Activated T-helper 1 cell treated with anti-CD3 and anti-CD28 coated beads, Interleukin-12 subunit alpha, Interleukin-12 subunit beta, Interleukin-2, Interleukin-4 antibody, amounts not matched to agents 30 ng/mL and 10 ng/mL and 1 ng/mL, durations not matched to agents 14 hours and 24 hours and 36 hours (primary cell): ENCODE measurements at places on chromosomes 13 and 19. TPM values are rescaled to one million over a fixed set of nuclear protein-coding genes. Genes with fewer than 3 reads are reported as not detected.

DNA sequence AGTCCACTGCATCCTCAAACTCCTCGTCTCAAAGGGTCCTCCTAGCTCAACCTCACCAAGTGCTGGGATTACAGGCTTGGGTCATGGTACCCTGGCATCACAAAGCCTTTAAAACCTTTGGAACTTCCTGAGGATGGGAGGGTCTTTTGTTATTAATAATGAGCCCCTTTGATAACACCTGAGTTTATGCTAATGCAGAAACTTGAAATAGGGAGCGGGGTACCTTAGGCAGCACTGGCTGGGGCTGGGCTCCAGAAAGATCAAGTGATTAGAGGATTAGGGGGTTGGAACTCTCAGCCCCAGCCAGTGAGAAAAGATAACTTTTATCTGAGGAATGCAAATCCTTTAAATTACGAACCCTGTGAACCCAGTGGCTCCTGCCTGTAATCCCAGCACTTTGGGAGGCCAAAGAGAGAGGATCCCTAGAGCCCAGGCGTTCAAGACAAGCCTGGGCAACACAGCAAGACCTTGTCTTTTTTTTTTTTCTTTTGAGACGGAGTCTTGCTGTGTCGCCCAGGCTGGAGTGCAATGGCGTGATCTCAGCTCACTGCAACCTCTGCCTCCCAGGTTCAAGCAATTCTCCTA lies 9.3 kb upstream of the PSPC1 start:
- no peak for DNase-seq

ZNF653 gene
- 19.9 and 23.1 TPM in 2 replicates for total RNA-seq

COL5A3 gene
- total RNA-seq = 0.67 and 0.76 TPM in 2 replicates

GRCh38 chr19:47994209-47994802 lies at the start of gene ELSPBP1:
ELSPBP1 (plus strand) TSS chr19:47994632; CDS start chr19:48008668, 14,036 bp downstream.
- DNase-seq = no peak

DNA sequence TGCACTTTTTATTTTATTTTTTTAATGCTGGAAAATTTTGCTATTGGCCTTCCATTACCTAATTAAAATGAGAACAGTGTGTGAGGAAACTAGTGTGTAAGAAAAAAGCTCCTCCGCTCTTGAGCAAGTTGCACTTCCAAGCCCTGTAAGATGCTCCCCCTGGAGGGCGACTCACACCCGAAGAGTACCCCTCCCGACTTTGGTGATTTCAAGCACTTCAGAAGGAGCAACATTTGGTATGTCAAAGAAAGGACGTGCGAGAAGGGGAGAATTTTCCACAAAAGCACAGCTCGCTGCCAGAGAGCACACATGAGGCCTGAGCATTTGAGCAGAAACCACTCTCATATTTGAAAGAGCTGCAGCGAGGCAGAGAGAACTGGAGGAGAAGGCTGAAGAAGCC lies 504.4 kb downstream of the FGF9 start:
- DNase-seq = no peak

PBX4 gene
- total RNA-seq = 28.0 and 29.6 TPM in 2 replicates

DNA sequence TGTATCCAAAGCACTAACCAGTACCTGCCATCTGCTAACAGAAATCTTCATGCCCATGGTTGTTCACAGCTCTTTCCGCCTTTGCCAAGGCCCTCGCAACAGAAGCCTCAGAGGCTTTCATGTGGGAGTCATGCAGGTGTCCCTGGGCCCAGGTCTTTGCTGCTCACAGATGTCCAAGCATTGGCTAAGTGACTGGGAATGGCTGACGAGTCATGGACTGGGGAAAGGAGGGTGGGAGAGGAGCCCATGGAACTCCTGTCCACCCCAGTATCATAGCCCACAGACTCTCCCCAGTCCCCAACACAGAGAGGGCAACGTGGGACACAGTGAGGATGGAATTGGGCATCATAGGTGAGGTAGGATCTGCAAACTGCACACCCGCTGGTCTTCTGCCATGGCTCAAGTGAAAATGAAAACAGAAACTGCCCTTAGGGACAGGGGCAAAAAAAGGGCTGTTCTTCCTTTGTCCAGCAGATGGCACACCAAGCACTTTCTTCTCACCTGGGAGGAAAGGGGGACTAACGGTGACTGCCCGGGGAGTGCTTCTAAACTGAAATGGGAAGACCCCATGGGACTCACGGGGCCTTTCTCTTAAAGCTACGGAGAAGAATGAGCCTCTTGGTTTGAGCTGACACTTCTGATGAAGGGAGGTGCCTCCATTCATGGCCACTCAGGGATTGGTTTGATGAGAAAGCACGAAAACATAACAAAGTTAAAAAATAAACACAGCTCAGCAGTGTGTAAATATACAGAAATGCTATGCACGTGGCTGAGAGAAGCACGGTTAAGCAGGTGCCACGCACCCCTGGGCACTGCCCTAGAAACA lies 11.1 kb upstream of the DHRS12 start:
- DNase-seq = peak; percentile 66

GRCh38 chr19:6041071-6041470 lies 63.1 kb upstream of the RANBP3 start:
- DNase-seq = no peak

- DNase-seq = no peak
Observed at GRCh38 chr19:22332924-22333323, 46.7 kb downstream of the ZNF729 start.

GRCh38 chr19:52231154-52231910 lies 38.1 kb upstream of the ZNF766 start:
- no peak for DNase-seq

- no peak for DNase-seq
Observed at GRCh38 chr13:80866921-80867320, 526.0 kb upstream of the SPRY2 start.

DNA sequence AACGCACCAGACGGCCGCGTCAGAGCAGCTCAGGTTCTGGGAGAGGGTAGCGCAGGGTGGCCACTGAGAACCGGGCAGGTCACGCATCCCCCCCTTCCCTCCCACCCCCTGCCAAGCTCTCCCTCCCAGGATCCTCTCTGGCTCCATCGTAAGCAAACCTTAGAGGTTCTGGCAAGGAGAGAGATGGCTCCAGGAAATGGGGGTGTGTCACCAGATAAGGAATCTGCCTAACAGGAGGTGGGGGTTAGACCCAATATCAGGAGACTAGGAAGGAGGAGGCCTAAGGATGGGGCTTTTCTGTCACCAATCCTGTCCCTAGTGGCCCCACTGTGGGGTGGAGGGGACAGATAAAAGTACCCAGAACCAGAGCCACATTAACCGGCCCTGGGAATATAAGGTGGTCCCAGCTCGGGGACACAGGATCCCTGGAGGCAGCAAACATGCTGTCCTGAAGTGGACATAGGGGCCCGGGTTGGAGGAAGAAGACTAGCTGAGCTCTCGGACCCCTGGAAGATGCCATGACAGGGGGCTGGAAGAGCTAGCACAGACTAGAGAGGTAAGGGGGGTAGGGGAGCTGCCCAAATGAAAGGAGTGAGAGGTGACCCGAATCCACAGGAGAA lies 1.9 kb downstream of the PPP1R12C start:
- DNase-seq = no peak

DNA sequence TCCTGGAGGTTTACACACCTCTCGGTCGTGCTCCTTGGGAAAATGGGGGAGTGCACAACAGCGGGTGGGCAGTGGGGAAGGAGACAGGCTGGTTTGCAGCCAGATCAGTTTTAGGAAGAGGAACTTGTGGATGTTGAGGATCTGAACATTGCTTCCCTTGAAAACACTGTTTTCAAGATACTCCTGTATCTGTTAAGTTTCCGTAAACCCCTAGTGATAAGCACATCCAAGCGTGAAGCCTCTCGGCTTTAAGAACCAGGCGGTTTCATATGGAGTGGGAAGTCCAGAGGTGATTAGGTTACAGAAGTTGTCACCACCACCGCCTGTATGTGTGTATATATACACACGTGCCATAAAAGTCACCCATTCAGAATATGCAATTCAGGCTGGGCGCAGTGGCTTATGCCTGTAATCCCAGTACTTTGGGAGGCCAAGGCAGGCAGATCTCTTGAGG lies 47.4 kb downstream of the SIPA1L3 start:
- DNase-seq = no peak

- DNase-seq = no peak
Observed at GRCh38 chr19:16274447-16274846, 50.2 kb upstream of the KLF2 start.

DNA sequence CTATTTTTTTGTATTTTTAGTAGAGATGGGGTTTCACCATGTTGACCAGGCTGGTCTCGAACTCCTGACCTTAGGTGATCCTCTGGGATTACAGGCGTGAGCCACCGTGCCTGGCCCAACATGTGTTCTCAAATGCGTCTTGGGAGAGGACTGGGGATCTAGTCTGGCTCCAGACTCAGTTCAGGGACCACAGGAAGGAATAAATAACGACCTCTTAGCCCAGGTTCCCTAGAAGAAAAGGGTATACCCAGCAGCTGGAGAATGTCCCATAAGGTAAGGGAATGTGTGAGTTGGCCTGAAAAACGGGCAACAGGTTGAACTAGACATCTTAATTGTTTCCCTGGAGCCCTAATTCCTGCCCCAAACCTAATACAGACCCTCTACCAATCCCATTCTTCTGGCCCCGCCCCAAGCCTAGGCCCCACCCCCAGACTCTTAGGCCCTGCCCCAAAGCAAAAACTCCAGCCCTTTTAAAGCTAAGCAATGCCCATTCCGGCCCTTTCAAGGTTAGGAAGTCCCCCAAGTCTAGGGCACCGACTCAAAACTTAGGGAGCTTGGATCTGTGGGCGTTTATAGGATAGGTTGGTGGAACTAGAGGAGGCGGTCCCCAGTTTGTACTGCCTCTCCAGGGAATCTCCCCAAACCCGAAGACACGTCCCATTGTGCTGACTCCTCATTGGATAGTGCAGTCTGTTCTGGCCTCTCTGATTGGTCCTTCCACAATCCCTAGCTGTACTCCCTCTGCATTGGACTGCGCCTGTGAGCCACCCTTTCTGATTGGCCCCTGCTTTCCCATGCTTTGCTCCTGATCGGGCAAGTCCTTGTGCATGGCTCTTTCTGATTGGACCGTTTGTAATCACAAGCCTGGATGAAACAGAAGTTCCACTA lies 5.4 kb upstream of the LRFN1 start:
- DNase-seq = no peak

DNA sequence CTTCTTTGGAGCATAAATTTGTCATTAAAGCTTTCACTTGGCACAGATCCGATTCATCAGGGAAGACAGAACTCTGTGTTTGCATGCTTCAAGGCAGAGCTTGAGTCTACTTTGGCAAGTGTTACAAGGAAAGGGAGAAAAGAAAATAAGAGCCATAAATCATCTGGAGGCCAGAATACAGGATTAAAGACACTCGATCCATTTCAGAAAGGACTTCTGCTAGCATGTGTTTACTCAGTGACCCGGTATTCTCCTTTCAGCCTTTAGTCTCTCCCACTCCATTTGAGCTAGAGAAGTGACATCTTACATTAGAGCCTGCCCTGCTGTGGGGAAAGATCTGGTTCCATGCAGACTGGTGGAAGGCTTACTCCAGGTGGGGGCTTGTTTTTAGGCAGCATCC lies 306.4 kb downstream of the KLF5 start:
- DNase-seq = no peak

GRCh38 chr13:45316338-45316737 lies 24.6 kb downstream of the TPT1 start:
- DNase-seq = no peak

DNA sequence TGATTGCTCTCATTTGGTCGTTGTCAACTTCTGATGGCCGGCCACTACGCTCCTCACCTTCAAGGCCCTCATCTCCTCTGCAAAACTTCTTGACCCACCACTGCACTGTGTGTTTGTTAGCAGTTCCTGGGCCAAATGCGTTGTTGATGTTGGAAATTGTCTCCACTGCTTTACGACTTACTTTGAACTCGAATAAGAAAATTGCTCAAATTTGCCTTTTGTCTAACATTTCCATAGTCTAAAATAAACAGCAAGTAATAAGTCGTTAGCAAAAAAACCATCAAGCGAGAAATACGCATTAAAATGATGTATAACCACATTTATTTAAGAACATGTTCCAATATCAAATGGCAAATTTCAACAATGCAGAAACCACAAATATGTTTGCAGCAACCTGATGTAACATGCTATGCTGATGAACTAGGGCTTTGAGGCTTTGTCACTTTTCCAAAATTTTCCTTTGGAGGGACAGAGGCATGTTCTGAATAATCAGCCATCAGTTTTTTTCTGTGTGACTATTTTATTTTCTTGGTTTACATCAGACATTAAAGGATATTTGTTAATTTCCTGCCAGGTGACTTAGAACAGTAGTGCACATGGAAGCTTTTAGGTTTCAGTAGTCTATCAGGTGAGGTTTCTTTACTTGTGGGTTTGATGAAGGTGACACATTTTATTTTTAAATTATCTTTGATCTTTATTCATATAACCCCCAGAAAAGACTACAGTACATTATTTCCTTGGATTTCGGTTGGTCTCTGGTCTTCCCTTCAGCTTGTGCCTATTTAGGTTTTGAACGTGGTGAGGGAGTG lies 74.7 kb upstream of the TEX29 start:
- no peak for DNase-seq

FLT1 gene
- 45.6 and 46.3 TPM in 2 replicates for total RNA-seq

TMEM238 gene
- total RNA-seq = 9.7 and 10.6 TPM in 2 replicates

GRCh38 chr13:36513266-36513665 lies 81.0 kb downstream of the CCNA1 start:
- no peak for DNase-seq

ZNF433 gene
- total RNA-seq = 0.39 TPM in 1 of 2 replicates, not detected in the other

- DNase-seq = no peak
Observed at GRCh38 chr13:39970177-39970846, 314.9 kb downstream of the COG6 start.

- DNase-seq = no peak
Observed at GRCh38 chr19:35195830-35196229, 32.7 kb downstream of the FAM187B start.

GRCh38 chr19:55146705-55147273 lies 2.2 kb downstream of the TNNT1 start:
- no peak for DNase-seq

- DNase-seq = no peak
Observed at GRCh38 chr13:75902166-75903104, 266.3 kb downstream of the LMO7 start.

- no peak for DNase-seq
Observed at GRCh38 chr19:49605605-49606004, 14.6 kb downstream of the PRR12 start.

GNG7 gene
- 0.07 and 0.13 TPM in 2 replicates for total RNA-seq

DNA sequence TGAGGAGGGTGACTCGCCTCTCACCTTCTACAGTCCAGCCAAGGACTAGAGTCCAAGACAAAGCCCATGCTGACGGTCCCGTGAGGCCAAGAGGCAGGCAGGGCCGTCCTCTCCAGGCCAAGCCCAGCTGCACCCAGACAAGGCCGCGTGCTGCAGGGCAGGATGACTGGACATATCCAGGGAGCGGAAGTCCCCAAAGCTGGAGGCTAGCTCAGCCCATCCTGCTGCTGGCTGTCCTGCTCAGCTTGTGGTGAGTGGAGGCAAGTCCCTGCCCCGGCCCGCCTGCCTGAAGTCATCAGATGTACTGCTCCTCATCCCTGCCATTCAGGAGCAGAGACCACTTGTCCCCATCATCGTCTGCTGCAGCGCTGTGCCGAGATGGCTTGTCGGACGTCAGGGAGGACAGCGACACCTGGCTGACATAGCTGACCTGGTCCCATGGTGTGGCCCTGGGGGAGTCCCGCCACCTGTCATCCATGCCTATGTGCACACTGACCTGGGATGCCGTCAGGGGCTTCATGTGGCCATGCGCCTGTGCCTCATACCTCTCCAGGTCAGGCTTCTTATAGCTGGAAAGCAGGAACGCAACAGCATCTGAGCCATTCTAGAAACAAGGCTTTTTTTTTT lies 72.8 kb downstream of the CCDC70 start:
- no peak for DNase-seq
